ENCODE measurements at places on chromosomes 12 and 14.

- DNase-seq: peak; percentile 73
These were observed 18.9 kb upstream of the CARMIL3 start for GRCh38 chr14:24032727-24033418.

- peak; percentile 66 for DNase-seq
These were observed 1.5 kb upstream of the ZBTB42 start for GRCh38 chr14:104799244-104800014.

DNA sequence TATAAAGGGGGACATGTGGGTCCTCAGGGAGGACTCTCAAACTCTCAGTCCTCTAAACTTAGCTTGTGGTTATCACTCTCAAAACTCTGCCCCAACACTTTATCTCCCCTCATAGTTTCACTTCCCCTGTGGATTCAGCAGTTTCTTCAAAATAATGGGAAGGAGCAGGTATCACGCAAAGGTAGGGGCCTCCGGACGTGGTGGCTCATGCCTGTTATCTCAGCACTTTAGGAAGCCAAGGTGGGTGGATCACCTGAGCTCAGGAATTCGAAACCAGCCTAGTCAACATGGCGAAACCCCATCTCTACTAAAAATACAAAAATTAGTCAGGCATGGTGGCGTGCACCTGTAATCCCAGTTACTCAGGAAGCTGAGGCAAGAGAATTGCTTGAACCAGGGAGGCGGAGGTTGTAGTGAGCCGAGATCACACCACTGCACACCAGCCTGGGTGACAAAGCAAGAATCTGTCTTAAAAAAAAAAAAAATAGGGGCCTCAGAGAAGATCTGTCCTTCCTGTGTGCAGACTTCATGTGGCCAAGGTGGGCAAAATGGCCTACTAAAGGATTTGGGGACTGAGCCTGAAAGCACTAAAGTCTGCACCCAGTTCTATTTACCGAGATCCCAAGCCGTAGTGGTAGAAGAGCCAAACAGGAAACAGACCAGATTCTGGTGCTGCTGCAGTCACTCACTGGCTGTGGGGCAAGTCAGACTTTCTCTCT lies 6.4 kb downstream of the ITGB7 start:
- no peak for DNase-seq

- DNase-seq: no peak
These were observed 51.3 kb downstream of the SH2B3 start for GRCh38 chr12:111457071-111457470.

- DNase-seq: no peak
These were observed 364.3 kb downstream of the TMEM121 start for GRCh38 chr14:105890474-105891220.
